ENCODE measurements at places on chromosomes 16 and 17.

- no peak for DNase-seq
These were observed 21.6 kb downstream of the SPOP start for GRCh38 chr17:49656247-49656646.

DNA sequence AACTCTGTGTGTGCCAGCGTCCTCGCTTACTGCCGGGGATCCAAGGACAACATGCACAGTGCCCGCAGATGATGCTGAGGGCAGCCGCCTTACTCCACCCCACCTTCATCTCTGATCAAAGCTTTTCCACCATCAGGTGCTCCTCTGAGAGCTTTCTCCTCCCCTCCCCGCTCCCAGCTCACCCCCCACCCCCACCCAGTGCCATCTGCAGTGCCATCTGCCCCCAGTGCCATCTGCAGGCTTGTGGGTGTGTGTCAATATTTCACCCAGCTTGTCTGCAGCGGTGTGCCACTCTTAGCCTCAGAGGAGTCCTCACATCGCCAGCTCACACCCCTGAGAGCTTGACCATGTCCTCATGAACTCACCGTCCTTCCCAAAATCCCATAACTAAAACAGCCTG lies 98.2 kb upstream of the NOL11 start:
- no peak for DNase-seq

DNA sequence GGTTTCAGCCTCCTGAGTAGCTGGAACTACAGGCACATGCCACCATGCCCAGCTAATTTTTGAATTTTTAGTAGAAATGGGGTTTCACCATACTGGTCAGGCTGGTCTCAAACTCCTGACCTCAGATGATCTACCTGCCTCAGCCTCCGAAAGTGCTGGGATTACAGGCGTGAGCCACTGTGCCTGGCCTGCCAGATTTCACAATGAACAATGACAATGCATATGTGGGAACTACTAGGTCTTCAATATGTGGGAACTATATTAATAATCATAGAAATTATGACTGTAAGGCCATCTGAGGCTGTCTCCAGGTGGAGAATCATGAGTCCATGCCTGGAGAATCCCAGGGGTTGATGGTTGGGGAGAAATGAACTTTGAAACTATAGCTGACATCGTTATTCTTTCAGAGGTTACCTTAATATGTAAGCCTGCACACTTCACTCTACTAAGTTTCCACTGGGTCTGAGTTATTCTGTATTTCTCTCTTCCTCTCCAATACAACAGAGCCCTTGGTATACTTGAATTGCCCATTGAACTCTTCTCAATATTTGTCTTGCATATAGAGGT lies 7.2 kb upstream of the DRC7 start:
- no peak for DNase-seq

GRCh38 chr16:74700116-74700437 lies 585 bp downstream of the MLKL start:
- DNase-seq, result peak; percentile 15

All from NCI-H2081 (cell line).